ENCODE measurements at places on chromosomes 13 and 19.

GRCh38 chr13:93716623-93717022 lies 490.0 kb downstream of the GPC6 start:
- no peak for DNase-seq

DNA sequence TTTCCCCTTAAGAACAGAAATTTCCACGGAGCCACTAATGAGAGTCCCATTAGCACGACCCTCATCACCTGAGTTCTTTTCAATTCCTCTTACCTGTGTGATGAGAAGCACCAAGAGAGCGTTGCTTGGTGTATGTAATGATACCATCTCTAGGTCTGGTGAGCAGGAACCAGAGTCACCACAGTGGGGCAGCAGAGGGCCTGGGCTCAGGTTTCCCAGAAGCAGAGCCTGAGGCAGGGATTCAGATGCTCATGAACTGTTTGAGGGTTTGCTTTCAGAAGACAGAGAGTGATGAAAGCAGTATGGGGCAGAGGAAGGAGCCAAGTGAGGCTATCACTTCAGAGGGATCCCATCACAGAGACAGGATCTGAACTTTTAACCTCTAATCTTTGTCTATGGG lies 3.1 kb upstream of the PTPRH start:
- DNase-seq, result no peak

- DNase-seq, result no peak
Observed at GRCh38 chr13:91557328-91558090, 159.1 kb downstream of the GPC5 start.

- no peak for DNase-seq
Observed at GRCh38 chr13:85666356-85666755, 132.9 kb downstream of the SLITRK6 start.

GRCh38 chr19:36113425-36113824 lies 1.2 kb downstream of the POLR2I start:
- no peak for DNase-seq

GRCh38 chr13:45851956-45852355 lies 403 bp upstream of the SIAH3 start:
- no peak for DNase-seq

GRCh38 chr19:40370997-40371801 lies 18.8 kb downstream of the HIPK4 start:
- no peak for DNase-seq

DNA sequence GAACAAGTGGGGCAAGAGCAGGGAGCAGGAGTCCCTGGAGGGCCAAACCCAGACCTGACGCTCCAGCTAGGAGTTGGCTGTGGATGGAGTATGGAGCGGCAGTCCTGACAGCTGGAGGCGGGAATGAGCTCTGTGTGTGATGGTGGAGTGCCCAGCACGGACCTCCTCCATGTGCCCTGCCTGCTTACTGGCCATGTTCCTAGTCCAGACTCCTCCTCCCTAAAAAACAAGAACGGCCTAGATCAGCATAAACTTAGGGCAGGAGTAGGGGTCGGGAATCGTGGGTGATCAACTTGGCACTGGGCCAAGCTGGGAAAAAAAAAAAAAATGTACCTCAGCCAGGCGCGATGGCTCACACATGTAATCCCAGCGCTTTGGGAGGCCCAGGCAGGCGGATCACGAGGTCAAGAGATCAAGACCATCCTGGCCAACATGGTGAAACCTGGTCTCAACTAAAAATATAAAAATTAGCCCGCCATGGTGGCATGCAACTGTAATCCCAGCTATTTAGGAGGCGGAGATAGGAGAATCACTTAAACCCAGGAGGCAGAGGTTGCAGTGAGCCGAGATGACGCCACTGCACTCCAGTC lies 29.5 kb downstream of the LTBP4 start:
- no peak for DNase-seq

GRCh38 chr13:89832827-89833226 lies 1514.7 kb upstream of the MIR17HG start:
- DNase-seq, result no peak

DNA sequence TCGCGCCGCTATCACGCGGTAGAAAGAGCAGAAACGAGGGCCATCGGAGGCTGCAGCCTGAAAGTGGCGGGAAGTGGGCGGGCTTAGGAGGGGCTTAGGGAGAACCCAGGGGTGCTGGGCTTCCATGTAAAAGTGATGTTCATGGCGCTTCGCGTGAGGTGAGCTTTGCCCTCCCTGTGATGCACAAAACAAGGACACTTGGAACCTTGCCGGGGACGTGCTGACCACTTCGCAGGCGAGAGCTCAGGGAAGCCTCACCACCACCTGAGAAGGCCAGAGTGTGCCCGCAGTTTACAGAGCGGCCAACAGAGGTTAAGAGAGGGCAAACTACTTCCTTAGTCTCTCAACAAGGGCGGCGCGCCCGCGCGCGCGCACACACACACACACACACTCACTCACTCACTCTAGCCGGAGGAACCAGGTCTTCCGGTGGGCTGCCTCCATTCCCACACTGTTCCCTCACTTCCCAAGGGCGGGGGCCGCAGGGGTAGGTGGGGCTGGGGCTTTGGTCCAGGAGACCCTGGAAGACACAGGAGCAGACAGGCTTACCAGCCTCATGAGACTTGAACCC lies 651 bp downstream of the GAPDHS start:
- DNase-seq, result peak; percentile 71

GRCh38 chr19:57099199-57099661 lies 20.6 kb upstream of the USP29 start:
- DNase-seq, result peak; percentile 47

GRCh38 chr13:102142473-102142826 lies 259.4 kb downstream of the FGF14 start:
- DNase-seq, result no peak

- no peak for DNase-seq
Observed at GRCh38 chr13:53343361-53343744, 314.7 kb downstream of the OLFM4 start.

DNA sequence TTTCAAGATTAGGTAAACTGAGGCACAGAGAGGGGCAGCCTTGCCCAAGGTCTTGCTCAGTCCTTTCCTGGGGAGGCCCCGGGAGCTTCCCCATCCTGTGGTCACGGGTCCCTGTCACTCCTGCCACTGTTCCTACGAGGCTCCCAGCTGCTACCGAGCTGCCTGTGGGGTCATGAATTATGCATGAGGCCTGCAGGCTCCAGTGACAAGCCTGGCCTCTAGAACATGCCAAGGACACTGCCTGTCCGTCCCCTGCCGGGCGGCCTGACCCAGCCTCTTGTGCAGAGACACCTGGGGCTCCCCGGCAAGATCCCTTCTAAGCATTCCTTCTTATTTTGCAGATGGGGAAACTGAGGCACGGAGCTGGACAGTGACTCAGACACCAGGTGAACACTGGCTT lies 2.7 kb downstream of the FCHO1 start:
- DNase-seq, result no peak

GRCh38 chr13:31697290-31697689 lies 42.0 kb upstream of the RXFP2 start:
- no peak for DNase-seq

DNA sequence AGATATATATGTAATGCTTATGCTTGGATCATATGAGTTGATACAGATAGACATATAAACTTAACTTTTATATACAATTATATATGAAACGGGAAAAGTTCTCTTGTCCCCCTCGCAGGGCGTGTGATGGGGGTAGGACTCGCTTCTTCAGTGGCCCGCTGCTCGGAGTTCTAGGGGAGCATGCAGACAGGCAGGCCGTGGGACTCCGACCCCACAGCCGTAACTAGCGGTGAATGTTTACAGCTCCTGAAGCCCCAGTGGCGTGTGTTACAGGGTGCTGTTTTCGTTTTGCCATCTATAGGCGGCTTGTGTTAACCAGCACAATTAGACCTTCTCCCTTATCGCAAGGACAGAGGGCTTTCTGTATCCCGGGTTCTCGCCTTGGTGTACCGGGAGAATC lies 1899.8 kb downstream of the PCDH9 start:
- DNase-seq, result no peak

- no peak for DNase-seq
Observed at GRCh38 chr13:111945086-111945485, 121.9 kb upstream of the SOX1 start.

DNA sequence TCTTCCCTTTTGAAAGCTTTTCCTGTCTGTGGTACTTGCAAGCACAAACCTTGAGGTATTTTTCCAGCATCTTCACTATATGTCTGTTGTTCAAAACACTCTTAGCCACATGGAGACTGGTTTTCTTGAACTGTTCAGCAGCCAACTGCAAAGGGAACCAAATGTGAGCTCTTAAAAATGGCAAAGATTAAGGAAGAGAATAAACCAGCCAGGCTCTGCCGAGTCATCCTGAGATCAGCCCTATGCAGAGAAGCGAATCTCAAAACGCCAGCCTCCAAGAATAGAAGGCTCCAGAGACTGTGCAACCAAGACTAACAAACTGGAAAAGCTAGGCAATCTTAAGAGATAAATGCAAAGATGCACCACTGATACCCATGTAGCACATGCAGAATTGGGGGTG lies 20.7 kb downstream of the AKAP8 start:
- DNase-seq, result no peak

DNA sequence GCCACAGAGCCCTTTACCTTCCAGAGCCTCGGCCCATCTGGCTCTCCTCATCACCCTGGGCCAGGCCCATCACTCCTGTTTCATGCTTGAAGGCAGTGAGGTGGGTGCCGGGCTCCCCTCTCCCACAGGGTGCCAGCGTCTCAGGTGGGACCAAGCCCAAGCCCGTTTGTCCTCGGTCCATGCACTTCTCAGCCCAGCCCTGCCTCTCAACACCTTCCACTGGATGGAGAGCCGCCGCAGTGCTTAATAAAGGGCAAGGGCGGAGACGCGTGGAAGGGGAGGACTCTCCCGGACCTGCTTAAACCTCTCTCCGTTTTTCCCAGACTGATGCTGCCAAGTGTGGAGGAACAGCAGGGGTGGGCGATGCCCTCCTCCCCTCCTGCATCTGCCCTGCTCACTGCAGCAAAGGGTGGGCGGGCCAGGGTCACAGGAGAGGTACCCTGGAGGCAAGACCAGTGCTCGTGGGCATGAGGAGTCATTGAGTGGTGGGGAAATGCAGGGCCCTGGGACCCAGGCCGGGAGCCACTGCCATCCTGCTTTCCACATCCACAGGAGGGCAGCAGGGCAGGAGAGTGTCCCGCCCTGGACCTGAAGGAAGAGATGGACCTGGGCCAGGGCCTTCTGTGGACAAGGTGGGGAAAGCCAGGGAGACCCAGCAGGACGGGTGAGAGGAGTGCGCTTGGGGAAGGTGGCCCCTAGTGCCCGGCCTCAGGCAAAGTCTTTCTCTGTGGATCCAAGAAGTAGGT lies 9.7 kb upstream of the ATP11A start:
- DNase-seq, result no peak

DNA sequence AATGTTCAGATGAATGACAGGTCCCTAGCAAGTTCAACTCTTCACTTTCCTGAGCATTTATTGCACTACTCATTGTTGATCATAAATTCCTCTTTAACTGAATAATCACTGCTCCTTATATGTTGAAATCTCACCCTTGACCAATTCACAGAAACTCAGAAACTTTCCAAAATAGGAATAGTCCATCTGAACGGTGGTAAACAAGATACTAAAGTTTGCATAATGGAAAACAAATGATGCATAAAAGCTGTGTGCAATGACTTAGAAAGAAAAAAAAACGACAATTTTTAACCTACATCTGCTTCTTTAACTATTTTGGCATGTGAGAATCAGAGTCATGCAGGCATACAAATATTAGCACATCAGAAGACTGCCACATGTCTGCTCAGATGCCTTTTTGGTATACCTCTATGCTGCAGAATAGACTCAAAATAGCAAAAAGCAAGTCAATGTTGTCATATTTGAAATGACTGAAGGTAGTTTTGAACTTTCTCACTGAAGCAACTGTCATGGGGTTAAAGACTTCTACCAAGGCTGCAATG lies 34.8 kb downstream of the SLC10A2 start:
- peak; percentile 49 for DNase-seq

GRCh38 chr13:55572862-55573261 lies 1567.9 kb upstream of the PRR20A start:
- no peak for DNase-seq

DNA sequence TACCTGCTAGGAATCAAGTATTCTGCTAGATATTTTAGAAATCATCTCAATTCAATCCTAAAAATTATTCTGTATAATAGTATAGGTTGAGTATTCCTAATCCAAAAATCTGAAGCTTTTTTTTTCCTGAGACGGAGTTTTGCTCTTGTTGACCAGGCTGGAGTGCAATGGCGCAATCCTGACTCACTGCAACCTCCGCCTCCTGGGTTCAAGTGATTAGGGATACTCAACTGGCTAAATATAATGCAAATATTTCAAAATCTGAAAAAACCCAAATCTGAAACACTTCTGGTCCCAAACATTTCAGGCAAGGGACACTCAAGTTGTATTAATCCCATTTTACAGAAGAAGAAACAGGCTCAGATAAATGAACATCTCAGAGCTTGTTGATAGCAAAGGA lies 17.2 kb upstream of the USPL1 start:
- DNase-seq, result no peak

DNA sequence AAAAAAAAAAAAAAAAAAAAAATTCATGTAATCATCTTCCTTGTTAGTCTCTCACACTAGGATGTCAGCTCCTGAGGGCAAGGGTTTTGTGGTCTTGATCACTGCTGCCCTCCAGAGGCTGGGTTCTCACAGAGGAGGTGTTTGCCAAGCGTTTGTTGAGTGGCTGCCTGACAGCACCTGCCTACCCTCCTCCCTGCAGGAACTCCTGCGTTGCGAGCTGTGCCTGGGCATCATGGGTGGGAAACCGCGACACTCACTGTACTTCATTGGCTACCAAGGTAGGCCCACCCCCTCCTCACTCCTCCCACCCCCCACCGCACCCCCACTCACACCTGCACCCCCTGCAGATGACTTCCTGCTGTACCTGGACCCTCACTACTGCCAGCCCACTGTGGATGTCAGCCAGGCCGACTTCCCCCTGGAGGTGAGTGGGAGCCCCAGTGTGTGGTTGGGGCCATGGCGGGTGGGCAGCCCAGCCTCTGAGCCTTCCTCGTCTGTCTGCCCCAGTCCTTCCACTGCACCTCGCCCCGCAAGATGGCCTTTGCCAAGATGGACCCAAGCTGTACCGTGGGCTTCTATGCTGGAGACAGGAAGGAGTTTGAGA lies 8.1 kb downstream of the ATG4D start:
- DNase-seq, result no peak

- peak; percentile 55 for DNase-seq
Observed at GRCh38 chr19:41564515-41565378, 11.2 kb upstream of the CEACAM21 start.

GRCh38 chr19:3684817-3685410 lies 15.4 kb downstream of the PIP5K1C start:
- no peak for DNase-seq

- no peak for DNase-seq
Observed at GRCh38 chr13:30319655-30320054, 12.3 kb upstream of the KATNAL1 start.

DNA sequence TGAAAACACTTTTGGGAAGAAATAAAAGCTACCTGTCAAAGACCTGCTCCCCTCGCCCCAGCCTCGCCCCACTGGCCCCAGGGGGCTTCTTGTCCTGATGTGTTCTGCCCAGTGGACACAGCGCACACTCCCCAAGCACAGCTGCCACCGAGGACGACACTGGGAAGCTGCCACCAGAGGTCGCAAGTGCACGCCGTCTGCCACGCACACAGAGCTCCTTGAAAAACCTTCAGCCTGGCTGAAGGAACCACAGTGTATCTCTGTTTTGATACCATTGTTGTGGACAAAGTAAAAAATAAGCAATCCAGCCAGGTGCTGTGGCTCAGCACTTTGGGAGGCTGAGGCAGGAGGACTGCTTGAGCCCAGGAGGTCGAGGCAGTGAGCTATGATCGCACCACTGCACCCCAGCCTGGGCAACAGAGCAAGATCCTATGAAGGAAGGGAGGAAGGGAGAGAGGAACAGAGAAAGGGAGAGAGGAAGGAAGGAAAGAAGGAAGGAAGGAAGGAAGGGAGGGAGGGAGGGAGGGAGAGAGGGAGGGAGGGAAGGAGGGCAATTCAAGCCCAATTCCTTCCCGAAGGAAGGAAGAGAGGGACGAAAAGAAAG lies 57.3 kb downstream of the CEBPG start:
- DNase-seq, result peak; percentile 51
